ENCODE measurements at places on chromosomes 4 and X.

DNA sequence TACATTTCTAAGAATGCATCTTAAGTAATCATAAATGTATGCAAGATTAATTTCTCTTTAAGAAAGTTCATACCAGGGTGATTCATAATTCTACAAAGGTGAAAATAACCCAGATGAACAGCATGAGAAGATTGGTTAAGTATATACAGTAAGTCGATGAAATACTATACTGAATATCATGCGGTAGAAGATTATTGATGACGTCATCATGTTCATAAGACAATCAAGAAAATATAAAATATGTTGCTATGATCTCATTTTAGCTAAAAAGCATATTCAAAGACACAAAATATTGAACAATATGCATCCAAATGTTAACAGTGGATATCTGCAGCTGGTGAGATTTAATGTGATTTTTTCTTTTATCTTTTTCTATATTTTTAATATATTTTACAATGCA, 312.0 kb upstream of the FGF13 start:
- no peak for DNase-seq

DNA sequence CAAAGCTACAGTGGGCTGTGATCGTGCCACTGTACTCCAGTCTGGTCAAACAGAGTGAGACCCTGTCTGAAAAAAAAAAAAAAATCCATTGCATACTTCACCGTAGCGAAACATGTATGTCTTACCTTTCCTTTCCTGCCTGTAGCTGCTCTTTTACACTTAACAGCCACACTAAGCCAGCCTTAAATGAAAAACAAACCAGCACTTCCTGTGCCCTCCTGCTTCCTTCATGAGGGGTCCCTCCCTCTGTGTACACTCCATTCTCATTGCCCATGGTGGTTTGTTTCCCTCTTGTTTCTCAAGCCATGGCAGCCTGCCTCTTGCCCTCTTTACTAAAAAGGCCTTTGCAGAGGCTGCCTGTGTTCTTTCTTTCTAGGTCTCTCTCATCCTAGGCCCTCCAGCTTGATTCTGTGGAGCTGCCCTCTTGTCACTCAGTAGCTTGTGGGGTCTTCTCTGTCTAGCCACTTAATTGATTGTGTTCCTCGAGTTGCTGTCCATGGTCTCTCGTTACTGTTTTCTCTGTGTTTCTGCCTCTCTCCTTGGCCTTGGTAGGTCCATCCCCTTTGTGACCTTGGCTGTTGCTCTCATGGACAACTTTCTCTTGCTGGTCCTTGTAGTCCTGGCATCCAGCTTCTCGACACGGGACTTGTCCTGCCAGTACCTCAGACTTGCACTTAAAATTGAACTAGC, 52.1 kb upstream of the MSANTD1 start:
- DNase-seq = no peak

GRCh38 chr4:7333801-7334421, 100.8 kb downstream of the PSAPL1 start:
- no peak for DNase-seq

- no peak for DNase-seq
Observed at GRCh38 chr4:74527049-74527448, 82.1 kb downstream of the AREG start.

DNA sequence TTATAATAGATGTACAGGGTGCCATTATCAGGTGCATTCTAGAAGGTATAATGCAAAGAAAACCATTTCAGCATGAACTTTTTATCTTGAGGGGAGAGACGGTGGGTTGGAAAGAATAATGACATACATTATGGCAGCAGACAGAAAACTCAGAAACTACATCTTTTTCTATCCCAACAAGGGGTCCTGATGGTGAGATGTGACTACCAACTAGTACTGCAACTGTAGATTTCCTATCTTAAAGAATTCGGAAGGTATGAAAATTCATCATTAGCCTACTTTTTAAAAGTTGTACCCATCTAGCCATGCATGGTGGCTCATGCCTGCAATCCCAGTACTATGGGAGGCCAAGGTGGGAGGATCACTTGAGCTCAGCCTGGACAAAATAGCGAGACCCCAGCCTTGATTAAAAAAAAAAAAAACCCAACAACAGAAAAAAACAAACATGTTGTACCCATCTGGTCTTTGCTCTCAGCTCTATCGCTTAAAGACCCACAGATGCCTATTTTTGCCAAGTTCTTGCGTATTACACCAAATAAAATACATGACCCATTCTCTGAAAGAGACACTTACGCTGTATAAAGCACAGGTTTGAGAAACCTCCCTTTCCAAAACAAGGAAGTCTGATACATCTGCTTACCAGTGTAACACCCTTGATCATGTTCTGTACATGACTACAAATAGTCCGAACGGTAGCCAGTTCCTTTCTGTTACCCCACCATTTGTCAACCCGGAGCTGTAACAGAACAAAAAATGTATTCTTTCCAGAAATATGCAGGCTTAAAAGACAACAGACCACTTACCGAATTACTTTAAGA, 1.6 kb downstream of the RPL9 start:
- DNase-seq = no peak

GRCh38 chr4:164606478-164606877, 147.5 kb upstream of the SMIM31 start:
- DNase-seq = no peak

GRCh38 chr4:119084513-119084912, 51.1 kb upstream of the MYOZ2 start:
- DNase-seq = no peak

DNA sequence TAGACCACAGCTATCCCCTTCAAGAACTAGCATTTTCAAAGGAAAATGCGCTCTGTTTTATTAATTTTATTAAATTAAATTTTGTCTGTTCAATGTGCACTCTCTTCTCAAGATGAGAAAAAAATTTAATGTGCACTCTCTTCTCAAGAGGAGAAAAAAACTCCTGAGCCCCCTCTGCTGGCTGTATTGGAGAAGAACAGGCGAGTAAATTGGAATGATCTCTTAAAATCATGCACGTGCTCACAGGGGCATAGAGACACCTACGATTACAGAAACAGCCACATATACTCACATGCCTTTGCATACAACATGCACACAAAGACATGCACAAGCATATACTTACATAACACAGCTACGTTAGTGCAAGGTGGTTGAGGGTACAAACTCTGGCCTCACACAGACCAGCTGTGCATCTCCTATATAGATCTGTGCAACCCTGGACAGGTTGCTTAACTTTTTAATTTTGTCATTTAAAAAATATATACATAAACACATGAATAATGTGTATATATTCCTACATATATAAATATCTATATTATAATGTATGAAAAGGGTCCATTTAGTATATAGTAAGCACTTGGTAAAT, 176.2 kb upstream of the CXorf66 start:
- peak; percentile 1 for DNase-seq

All from activated CD4-positive, alpha-beta T cell treated with anti-CD3 and anti-CD28 coated beads for 24 hours (primary cell).